ENCODE measurements at places on chromosomes 13 and 19. TPM values are rescaled to one million over a fixed set of nuclear protein-coding genes. Genes with fewer than 3 reads are reported as not detected.

TLE2 gene
- 5.7 TPM for total RNA-seq

ABCA7 gene
- total RNA-seq, result 206 TPM

GPC6 gene
- not detected for total RNA-seq

LILRB3 gene
- 0.25 TPM for total RNA-seq

ZNF728 gene
- not detected for total RNA-seq

DIAPH3 gene
- 0.10 TPM for total RNA-seq

CPB2 gene
- not detected for total RNA-seq

KRTDAP gene
- not detected for total RNA-seq

BST2 gene
- 59.7 TPM for total RNA-seq

CBARP gene
- not detected for total RNA-seq

ADPRHL1 gene
- 1.3 TPM for total RNA-seq

SPC24 gene
- 0.15 TPM for total RNA-seq

TTC9B gene
- not detected for total RNA-seq

ITGBL1 gene
- total RNA-seq, result not detected

LRRC8E gene
- total RNA-seq, result not detected

GRIN2D gene
- not detected for total RNA-seq

CYP4F12 gene
- not detected for total RNA-seq

ANGPTL4 gene
- not detected for total RNA-seq

JOSD2 gene
- 32.8 TPM for total RNA-seq

EDNRB gene
- total RNA-seq, result not detected

RFPL4A gene
- not detected for total RNA-seq

RTBDN gene
- total RNA-seq, result not detected

PPAN gene
- 80.5 TPM for total RNA-seq

Data from B cell (primary cell).